Kidney (tissue), 22 donors: ENCODE measurements at places on chromosomes 4 and X.

DNA sequence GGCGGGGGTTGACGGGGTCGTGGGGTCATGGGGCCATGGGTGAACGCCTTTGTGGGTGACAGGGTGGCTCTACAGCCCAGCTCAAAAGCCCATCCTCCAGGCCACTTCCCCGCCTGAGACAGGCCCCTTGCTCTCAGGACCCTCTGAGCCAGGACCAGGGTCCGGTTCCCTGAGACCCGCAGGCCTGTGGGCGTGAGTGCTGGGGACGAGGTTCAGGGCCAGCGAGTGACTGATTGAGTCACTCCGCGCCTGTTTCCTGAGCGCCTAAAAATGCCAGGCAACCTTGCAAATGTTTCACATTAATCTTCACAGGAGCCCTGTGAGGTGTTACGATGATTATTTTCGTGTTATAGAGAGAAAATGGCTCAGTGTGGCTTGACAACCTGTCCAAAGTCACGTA is 97.8 kb downstream of the ZNF674 start:
- DNase-seq: no peak

- DNase-seq: no peak
Observed at GRCh38 chrX:619812-620531, 10.6 kb upstream of the SHOX start.

- DNase-seq: no peak
Observed at GRCh38 chr4:56906489-56907393, 959 bp upstream of the REST start.

DNA sequence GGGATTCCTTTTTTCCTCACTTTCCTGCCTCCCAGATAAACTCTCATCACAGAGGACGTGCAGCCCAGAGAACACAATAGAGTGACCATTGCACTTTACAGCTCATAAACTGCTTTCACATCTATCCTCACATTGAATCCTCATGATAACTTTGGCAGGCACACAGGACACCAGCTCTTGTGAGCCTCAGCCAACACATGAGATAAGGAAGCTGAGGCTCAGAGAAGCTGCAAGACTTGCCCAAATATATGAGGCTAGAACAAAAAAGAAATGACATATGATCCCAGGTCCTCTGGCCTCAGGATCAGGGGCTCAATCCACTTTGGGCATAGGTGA is 85.0 kb upstream of the CPEB2 start:
- no peak for DNase-seq

DNA sequence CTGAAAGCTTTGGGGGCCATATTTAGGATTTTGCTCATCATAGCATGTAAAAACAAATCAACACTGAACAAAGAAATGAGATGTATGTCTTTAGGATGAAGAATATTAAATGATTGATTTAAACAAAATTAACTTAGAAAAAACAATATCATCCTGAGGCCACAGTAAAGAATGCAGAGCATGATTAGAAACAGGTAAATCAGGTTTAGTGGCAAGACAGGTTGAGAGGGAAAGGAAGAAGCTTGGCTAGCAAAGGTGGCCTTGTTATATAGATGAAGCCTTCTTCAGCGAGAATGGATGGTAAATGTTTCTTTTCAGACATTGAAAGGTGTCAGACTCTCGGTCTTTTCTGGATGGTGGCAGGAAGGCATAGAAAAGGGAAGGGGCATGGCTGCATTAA is 11.9 kb upstream of the MAGEB16 start:
- no peak for DNase-seq

- no peak for DNase-seq
Observed at GRCh38 chrX:70405003-70405402, 18.1 kb upstream of the GDPD2 start.

DNA sequence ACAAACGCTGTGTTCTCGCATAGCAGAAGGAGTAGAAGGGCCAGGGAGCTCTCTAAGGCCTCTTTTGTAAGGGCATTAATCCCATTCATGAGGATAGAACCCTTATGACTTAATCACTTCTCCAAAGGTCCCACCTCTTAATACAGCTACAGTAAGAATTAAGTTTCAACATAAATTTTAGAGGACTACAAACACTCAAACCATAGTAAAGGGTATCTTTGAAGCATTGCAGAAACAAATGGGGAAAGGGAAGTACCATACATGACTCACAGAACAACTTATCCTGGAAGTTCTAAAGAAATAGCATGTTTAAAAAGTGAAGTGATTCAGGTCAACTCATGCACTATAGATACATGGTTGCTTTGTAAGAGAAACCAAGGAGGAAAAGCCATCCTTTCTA is 680.8 kb downstream of the RPA4 start:
- no peak for DNase-seq

- DNase-seq: no peak
Observed at GRCh38 chrX:130165181-130165702, 399 bp downstream of the AIFM1 start.

DNA sequence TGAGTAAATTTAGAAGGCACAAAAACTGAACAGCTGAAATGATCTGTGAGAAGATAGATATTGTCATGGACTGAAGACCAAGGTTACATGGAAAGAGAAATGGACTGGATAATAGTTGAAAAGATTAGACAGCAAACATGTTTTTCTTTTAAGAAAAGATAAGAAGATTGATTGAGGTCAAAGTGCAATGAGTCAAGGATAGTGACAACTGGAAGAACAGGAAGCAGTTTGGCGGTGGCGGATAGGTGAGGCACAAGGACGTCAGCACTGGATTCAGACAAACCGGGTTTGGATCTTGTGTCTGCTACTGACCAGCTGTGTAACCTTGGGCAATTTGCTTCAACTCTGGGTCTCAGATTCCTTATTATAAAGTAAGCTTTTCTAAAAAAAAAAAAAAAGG is 2.0 kb upstream of the HPGD start:
- no peak for DNase-seq

- no peak for DNase-seq
Observed at GRCh38 chr4:94668724-94669123, 89.0 kb upstream of the BMPR1B start.

DNA sequence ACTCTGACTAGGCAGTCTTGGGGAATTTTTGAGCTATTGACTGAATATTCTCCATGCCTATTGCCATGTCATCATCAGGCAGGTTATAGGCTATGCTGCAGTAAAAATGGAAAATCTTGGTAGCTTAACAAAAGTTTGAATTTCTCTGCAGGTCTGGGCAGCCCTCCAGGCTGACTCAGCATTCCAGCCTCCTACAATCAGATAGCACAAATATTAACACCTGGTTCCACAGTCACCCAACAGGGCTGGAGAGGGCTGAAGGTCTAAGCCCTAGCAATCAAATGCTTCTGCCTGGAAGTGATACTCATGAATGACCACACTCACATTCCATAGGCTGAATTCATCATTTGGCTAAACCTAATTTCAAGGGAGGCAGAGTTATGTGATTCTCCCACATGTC is 9.6 kb upstream of the PPP3CA start:
- peak; percentile 19 for DNase-seq

- DNase-seq: no peak
Observed at GRCh38 chr4:6439120-6439762, 33.2 kb downstream of the PPP2R2C start.

- no peak for DNase-seq
Observed at GRCh38 chrX:23773601-23774175, 9.3 kb upstream of the SAT1 start.

- DNase-seq: no peak
Observed at GRCh38 chr4:39975488-39976089, 2.1 kb downstream of the PDS5A start.

- no peak for DNase-seq
Observed at GRCh38 chr4:338759-339097, 1.1 kb downstream of the ZNF141 start.

GRCh38 chr4:579543-580175 is 3.6 kb upstream of the TMEM271 start:
- DNase-seq: no peak

DNA sequence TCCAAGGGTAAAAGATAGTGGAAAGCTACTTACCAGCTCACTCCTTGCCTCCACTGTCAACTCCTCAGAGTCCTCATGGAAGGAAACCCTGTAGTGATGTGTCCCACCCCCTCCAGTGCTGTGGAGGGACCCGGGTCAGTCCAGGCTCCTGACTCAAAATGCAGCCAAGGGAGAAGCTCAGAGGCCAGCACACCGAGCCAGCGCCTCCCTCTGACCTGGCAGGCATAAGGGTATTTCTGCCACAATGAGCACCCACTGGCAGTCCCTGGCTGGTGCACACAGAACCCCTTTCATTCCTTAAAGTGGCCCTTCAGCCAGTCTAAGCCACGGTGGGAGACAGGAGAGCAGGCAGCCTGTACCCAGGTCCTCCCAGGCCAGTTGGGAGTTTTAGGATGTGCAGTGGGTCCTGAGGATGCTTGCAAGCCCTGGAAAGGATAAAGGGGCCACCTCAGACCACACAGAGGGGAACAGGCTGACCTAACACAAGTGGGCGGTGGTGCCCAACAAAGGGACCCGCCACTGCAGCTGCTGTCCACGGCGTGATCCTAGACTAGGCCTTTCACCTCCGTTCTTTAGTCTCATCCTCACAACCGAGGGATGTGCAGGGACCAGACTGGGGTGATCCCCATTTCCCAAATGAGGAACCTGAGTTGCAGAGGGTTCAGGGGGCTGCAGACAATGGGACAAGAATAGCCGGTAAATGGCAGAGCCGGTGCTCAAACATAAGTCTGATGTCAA is 5.7 kb downstream of the JAKMIP1 start:
- peak; percentile 23 for DNase-seq

GRCh38 chrX:131869182-131869581 is 153.9 kb upstream of the STK26 start:
- DNase-seq: no peak

GRCh38 chrX:154540897-154541535 is 5.6 kb downstream of the G6PD start:
- no peak for DNase-seq

- peak; percentile 23 for DNase-seq
Observed at GRCh38 chrX:139126493-139126892, 404.0 kb upstream of the F9 start.

- no peak for DNase-seq
Observed at GRCh38 chr4:60327651-60328050, 872.5 kb upstream of the ADGRL3 start.

GRCh38 chrX:153778181-153778580 is 2.7 kb upstream of the SRPK3 start:
- peak; percentile 30 for DNase-seq

DNA sequence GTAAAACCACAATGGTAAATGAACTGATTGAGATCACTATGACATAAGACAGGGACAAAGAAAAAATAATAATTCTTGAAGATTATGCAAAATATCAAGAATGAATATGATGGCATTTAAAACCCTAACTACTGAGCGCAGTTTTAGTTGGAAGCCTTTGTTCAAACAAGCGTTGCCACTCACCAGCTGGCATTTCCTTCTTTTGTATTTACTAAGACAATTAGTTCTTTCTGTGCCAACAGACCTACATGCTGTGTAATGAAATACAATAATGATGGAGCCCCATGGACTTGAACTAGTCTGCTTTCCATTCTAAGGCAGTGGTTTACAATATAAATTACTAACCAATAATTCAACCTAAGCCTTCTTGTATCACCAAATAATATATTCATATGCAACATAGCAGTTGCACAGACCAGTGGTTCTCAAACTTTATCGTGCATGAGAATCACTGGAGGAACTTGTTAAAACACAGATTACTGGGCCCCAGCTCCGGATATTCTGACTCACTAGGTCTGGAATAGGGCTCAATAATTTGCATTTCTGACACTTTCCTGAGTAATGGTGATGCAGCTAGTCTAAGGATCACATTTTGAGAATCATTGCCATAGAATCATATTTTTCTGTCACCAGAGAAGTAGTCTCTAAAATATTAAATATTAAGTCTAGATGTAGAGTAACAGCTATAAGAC is 196.4 kb upstream of the MAGEB18 start:
- no peak for DNase-seq

DNA sequence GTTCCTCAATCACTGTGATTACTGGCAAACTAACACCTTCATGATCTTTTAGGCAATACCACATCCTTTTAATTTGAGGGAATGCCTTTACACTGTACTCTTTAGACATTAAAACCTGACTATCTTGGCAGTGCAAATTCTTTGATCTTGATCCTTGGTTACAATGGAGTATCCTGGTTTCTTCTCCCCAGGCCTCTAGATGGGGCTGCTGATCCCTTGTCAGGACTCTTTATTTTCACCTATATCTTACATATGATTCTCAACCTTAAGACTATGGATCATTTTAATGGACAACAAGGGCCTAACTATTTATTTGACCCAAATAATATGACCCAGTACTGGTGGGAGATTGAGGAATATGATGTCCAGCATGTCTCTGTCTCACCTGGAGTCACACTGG is 1005.5 kb upstream of the INTU start:
- DNase-seq: no peak

- no peak for DNase-seq
Observed at GRCh38 chr4:15769202-15769601, 8.9 kb upstream of the CD38 start.

GRCh38 chrX:123830309-123830708 is 29.5 kb upstream of the XIAP start:
- peak; percentile 71 for DNase-seq

DNA sequence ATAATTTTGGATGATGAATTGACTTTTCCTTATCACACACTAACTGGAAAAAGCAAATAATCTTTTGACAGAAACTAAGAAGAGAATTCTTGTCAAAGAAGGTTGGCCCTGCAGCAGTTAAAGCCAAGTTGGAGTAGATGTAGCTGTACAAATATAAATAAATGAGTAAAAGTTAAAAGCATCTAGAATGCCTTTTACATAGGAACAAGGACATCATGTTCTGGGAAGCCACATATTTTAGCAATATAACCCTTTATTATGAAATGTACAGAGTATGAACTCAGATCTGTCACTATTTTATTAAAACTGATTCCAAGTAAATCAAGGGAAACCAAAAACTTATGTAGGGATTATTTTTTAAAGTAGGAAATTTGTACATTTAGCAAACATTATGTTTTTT is 269.4 kb upstream of the FAT4 start:
- DNase-seq: no peak

GRCh38 chrX:37776283-37776986 is 3.4 kb upstream of the CYBB start:
- no peak for DNase-seq

GRCh38 chrX:104282166-104282725 is 27.5 kb upstream of the ESX1 start:
- DNase-seq: no peak
